ENCODE measurements at places on chromosomes 13 and 19.

GRCh38 chr19:51695088-51695487 is 2.0 kb downstream of the SPACA6 start:
- no peak for DNase-seq

DNA sequence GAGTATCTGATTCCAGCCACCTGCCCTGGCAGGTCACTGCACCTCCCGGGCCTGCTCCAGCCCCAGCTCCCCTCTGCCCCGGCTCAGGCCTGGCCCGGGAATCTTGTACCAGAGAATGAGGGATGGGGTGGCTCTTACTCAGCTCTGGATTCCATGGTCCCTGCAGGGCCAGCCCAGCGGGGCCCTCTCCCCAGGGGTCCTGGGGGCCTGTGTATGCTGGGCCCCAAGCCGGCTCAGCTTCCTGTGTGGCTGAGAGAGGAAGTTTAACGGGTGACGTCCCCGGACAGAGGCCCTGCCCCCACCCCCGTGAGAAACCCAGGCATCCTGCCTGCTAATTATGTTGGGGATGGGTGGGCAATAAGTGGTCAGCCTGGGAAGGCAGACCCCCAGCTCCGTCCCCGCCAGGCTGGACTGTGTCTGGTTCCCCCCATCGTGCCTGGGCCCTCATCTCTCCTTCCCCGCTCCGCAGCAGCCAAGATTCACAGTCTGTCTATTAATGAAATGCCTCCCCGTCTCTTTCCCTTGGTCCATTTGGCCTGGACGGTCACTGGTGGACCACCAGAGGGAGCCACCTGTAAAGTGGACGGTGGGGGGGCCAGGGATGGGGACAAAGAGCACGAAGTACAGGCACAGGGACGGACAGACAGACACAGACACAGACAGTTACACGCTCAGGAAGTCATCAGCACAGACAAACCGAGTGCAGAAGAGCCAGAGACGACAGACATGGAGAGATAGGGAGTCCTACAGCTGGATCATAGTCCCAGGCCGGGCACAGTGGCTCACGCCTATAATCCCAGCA is at the start of gene DENND1C:
Gene DENND1C (minus strand): TSS at position 247 of the 802 bp plus-strand sequence. CDS start 92 bp downstream, at position 155.
- DNase-seq = no peak

DNA sequence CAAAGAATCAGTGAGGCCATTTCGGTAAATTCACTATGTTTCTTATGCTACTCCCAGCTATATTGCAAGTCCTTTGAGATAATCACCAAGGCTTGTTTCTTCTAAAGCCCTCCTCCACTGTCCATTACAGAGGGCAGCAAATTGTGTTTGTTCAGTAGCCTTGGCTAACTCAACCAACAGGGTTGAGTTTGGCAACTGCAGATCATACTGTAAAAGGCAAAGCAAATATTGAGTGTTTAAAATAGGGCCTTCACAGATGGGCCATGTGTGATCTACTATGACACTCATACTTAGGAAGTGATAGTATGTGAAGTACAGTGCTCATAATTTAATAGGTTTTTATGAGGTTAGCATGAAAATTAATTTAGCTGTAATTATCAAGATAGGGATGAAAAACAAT is 171.3 kb downstream of the DACH1 start:
- no peak for DNase-seq

GRCh38 chr13:20938302-20938701 is 35.8 kb upstream of the XPO4 start:
- DNase-seq = no peak

GRCh38 chr19:10132905-10133304 is 13.2 kb upstream of the EIF3G start:
- no peak for DNase-seq

DNA sequence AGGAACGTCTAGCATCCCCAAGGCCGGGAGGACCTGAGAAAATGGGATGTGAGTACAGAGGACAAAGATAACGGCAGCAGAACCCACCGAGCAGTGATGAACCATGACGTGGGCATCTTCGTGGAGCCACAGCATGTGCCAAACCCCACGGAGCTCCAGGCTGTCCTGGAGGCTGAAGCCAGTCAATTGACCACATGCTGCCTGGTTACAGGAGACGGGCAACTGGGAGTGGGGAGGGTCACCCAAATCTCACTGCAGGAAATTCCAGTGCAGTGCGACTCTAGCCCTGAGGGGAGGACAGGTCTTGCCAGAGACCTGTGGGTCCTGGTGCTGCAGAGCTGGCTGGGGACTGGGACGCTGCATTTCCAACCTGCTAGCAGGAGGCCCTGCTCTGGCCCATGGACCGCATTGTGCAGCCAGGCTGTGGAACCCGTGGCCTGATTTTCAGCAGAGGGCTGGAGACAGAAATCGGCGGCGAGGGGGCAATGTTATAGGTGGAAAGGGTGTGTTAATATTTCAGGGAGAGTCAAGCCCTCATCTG is 3.2 kb upstream of the GRTP1 start:
- no peak for DNase-seq

DNA sequence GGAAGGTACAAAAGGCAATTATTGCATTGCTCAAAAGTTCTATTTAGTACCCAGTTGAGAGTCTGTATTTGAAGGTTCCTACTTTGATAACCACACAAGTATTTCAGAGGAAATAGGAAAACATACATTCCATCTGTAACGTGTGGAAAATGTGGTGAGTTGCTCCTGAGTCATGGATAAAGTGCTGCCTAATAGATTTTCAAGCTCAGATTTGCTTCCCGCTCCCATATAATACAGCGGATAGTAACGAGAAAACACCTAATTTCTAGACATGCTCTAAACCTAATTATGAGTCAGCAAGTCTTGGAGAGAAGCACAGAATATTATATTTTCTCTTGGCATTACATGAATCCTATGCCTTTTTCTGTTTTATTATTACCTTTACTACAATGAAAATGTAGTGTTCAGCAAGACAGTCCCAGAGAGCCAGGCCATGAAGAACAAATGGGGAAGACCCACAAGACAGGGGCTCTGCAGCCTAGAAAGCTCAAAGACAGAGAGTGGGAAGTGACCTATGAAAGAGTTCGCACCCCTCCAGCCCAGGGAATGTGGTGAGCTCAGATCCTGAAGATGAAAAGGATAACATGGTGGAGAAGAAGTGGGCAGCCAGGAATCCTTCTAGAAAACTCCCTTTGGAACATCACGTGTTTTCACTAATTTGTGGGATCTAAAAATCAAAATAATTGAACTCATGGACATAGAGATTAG is 116.1 kb downstream of the STARD13 start:
- no peak for DNase-seq

DNA sequence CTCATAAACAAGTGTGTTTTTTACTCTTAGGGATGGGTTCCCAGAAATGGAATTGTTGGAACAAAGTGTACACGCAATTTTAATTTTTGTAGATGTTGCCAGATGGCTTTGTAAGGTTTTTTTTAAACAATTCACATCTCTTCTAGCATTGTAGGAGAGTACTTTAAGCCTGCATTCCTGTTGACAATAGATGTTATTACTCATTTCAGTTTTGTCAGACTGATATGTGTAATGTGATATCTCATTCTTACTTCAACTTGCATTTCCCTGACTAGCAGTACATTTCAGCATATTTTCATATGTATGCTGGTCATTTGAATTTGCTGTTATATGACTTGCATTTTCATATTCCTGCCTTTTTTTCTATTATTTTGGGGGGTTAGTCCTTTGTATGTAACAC is 186.6 kb upstream of the SLITRK6 start:
- no peak for DNase-seq

- DNase-seq = no peak
These were observed 42.3 kb downstream of the LRCH1 start for GRCh38 chr13:46595136-46595884.

GRCh38 chr13:52454459-52454819 is 839 bp upstream of the CKAP2 start:
- DNase-seq = peak; percentile 44
